ENCODE measurements at places on chromosomes 1 and 21.

- DNase-seq, result no peak
These were observed 9.4 kb downstream of the IVL start for GRCh38 chr1:152917794-152918193.

GRCh38 chr1:234970731-234971476, 157.7 kb downstream of the TOMM20 start:
- no peak for DNase-seq

DNA sequence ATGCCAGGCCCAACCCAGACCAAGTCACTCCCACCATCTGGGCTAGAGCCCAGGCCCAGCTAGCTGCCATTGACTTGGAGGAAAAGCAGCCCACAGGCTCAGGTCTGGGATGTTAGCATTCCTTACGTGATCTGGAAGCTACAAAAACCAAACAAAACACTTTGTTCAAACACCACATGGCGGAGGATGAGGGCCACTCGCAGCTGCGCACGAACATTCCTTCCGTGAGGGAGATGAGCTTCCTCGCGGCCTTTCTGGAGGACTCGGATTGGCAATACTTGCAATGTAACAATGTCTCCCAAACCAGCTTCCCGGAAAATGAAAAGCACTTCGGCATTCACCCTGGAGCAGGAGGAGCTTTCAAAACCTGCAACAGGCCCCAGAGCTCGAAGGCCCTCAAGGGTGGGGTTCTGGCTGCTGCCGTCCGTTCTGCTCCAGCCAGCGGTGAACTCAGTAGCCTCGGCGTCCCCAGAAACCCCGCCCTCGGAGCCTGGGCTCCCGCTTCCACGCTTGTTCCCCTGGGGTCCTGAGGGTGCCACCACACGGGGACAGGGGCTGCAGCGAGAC, 40.5 kb downstream of the COL6A1 start:
- no peak for DNase-seq

DNA sequence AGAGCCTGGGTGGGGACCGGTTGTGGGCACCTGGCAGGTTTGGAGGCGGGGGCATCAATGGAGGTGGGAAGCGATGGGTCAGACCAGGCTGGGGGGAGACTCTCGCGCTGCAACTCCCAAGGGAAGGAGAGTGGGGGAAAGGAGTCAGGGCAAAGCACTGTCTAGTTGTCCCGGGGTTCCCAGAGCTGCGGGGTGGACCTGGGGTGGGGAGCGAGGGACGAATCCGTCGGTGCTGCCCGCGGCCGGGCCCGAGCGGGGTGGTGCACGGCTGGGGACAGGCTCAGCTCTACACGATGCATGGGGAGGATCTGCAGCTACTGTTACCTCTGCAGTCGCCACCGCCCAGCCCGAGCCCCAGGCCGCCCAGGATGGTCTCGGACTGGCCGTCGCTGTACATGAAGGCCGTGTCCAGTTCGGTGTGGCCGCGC, 427 bp downstream of the AKR7A2 start:
- no peak for DNase-seq
